ENCODE measurements at places on chromosomes 12 and 14.

- DNase-seq, result no peak
Measured at GRCh38 chr12:90870971-90871725, 83.8 kb downstream of the CCER1 start.

- no peak for DNase-seq
Measured at GRCh38 chr14:100741966-100742365, 15.3 kb downstream of the DLK1 start.

- no peak for DNase-seq
Measured at GRCh38 chr14:89408907-89409700, 7.9 kb downstream of the FOXN3 start.

GRCh38 chr12:25734529-25735180, 181.6 kb upstream of the LMNTD1 start:
- no peak for DNase-seq

DNA sequence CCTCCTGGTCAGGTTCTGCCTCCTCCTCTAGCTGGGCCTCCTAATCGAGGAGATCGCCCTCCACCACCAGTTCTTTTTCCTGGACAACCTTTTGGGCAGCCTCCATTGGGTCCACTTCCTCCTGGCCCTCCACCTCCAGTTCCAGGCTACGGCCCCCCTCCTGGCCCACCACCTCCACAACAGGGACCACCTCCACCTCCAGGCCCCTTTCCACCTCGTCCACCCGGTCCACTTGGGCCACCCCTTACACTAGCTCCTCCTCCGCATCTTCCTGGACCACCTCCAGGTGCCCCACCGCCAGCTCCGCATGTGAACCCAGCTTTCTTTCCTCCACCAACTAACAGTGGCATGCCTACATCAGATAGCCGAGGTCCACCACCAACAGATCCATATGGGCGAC, 19.3 kb downstream of the CPSF6 start:
- no peak for DNase-seq

DNA sequence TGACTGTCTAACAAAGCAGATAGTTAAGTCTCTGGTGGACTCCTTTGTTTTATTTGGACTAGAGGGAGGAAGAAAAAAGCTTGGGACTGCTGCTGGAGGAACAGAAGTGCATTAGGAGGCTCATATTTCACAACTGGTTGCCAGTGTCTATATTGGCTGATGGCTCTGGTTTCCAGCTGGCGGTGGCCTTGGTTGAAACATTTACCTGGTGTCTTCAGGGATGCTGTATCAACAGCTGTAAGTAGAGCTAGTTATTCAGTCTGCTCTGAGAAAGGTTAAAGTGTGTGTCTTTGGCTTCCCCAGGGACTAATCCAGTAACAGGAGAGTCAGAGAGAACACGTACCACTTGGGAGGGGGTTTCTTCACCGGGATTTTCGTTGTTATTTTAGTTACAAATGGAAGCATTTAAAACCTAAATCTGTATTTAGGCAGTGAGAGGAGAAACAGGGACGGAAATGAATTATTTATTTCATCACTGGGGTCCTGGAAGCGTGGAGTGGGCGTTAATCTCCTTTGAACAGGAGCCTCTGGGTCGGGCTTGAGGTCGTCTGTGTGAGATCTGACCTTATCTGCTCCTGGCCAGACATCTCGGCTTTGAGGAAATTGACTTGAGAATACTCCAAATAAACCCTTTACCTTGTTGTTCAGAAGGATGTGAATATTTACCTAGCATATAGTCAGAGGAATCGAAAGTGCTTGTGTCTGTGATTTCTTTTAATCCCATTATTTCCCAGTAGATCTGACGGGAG, 149.9 kb downstream of the NRXN3 start:
- no peak for DNase-seq

DNA sequence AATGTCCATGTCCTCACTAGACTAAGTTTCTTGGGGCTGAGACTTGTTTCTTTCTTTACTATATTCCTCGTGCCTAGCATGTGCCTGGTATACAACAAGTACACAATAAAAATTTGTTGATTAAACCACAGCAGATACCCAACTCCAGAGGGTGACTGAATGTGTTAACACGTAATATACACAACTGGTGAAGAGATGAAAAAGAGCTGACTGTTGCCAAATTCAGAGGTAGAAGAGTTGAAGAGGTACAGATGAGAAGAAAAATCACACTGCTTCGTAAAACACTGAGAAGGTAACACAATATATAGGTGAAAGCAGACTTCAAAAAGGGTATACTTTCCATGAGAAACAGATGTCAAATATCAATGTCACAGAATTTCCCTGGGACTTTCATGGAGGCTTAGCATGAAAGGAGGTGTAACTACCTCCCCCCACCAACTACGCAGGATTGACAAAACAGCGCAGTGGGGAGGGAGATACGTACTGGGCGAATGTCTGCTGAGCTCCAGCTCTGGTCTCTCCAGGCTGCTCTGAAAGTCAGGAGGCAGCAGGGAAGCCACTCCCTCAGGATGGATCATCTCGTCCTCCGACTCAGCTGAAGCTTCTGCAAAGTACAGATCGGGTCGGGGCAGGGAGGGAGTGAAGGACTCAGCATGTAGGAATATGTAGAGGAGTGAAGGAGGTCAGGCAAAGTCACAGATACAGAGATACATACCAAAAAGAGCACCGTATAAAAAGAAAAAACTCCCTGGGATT, 5.3 kb downstream of the ACIN1 start:
- no peak for DNase-seq

DNA sequence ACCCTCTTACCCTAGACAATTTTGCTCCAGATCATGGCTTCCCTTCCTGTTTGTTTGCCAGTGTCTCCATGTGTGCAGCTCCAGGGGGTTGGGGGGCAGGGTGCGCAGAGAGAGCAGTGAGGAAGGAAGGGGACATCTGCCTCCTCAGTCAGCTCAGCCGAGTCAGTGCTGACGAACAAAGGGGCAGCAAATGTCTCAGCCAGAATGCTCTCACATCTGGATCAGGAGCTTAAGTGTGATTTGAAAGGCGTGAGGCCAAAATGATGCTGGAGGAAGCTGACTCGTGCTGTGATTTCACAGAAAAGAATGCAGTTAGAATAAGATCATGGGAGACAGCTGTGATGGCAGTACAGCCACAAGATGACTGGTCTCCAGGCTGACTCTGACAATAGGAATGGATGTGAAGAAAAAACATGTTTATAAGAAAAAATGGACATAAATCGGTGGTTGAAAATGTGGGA, 27.1 kb upstream of the CDK17 start:
- DNase-seq, result no peak

DNA sequence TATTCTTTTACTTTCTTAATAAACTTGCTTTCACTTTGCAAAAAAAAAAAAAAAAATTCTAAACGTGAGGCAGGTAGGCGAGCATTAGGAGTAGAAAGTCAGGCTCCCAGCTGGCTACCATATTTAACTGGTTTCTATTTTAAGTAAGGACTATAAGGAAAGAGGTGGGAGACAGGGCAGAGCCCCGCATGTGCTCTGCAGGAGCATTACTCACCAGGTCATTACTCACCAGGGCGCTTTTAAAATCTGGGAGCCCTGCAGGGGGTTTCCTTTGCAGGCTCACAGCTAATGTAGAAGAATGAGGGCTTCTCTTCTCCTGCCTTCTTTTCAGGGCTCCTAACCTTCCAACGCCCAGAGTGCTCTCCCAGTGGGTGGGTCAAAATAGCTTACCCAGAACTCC, 14.0 kb upstream of the DPF3 start:
- no peak for DNase-seq

DNA sequence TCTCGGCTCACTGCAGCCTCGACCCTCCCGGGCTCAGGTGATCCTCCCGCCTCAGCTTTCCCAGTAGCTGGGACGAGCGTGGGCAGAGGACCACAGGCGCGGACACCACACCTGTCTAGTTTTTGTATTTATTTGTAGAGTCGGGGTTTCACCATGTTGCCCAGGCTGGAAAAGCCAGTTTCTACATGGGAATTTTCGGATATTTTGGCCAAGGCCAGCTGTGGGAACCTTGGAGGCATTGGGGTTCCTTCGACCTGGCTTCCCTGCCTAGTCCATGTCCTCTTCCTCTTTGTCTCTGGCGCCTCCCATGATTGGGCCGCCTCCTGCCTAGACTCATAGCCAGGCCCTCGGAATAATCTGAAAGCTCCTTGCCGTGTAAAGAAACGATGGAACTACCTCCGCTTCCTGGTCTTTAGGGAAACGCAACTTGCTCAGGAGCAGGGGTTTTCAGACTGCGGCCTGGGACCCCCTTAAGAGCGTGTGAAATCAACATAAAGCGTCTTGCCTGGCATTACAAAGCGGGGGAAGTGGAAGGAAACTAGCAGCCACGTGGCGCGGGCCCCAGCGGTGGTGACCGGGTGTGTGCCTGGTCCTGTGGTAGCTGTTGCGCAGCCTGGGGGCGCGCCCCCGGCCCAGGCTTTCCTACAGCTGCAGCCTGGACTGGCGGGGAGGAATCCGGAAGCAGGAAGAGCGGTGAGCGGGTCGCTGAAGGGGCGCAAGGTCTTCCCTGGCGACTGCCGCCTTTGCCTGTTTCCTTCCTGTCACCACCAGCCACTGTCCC, 1.4 kb upstream of the HSP90AA1 start:
- DNase-seq, result peak; percentile 66

GRCh38 chr12:112967306-112967705, 11.0 kb upstream of the OAS2 start:
- no peak for DNase-seq

DNA sequence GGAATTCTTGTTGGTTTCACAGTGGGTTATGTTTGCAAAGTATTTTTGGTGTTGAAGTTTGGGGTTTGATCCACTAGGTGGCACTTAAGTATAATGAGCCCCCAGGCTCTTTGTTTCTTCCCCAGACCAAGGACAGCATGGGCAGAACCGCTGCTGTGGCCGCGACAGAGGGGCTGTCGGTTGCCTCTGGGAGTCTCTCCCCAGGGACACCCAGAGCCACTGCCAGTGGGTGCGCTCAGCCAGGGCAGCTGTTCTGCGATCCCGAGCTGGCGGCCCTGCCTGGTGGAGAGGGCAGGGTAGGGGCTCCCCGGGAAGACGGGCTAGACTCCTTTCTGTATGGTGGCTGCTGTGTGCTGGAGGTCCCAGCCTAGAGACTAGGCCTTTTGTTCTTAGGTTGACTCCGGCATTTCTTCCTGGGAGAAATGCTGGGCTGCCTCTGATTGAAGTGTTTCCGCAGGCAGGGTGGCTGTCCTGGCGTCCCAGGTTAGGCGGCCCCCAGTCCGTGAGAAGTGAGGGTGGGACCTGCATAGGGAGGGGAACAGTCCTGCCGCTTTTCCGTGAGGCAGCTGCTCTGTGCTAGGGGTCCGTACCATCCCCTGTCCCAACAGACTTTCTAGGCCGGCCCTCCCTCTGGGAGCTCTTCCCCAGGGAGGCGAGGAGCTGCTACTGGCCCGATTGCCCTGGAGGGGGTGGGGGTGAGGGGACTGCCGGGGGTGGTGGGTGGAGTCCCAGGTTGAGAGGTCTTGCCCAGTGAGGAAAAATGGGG, 253.1 kb upstream of the PELI2 start:
- no peak for DNase-seq

GRCh38 chr12:52636189-52636588, 15.8 kb downstream of the KRT2 start:
- DNase-seq, result no peak

DNA sequence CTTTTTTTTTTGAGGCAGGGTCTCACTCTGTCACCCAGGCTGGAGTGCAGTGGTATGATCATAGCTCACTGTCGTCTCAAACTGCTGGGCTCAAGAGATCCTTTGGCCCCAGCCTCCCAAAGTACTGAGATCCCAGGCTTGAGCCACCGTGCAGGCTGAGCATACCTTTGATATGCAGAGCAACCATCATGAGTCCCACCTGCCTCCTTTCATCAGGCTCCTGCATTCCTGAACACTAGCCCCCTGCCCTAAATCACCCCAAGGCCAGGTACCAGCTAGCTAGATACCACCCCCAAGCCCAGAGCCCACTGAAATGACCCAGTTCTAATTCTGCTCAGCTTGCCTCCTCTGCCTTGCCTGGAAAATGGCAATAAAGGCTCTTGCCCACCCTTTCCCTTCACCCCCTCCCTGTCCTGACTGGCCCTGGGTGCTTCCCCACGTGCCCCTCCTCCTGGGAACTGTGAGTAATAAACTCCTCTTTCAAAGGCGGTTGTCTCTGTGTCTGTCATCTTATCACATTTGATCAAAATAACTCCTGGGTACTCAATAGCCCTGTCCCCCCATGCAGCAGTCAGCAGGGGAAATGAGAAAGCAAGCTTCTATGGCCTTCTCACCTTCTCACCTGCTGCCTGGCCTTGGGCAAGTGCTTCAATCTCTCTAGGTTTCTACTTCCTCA, 6.4 kb upstream of the BRF1 start:
- no peak for DNase-seq

GRCh38 chr14:104843006-104843405, 22.1 kb upstream of the CEP170B start:
- no peak for DNase-seq

- no peak for DNase-seq
Measured at GRCh38 chr12:14782756-14783155, 20.5 kb downstream of the WBP11 start.

GRCh38 chr12:119151445-119152026, 27.2 kb upstream of the HSPB8 start:
- no peak for DNase-seq

GRCh38 chr14:55799508-55800095, 219.6 kb downstream of the KTN1 start:
- DNase-seq, result no peak

DNA sequence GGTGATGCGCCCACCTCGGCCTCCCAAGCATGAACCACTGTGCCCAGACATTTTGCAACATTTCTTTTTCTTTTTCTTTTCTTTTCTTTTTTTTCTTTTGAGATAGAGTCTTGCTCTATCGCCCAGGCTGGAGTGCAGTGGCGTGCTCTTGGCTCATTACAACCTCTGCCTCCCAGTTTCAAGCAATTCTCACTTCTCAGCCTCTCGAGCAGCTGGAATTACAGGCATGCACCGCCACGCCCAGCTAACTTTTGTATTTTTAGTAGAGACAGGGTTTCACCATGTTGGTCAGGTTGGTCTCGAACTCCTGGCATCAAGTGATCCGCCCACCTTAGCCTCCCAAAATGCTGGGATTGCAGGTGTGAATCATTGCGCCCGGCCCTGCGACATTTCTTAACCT, 7.6 kb upstream of the CDC42BPB start:
- DNase-seq, result no peak

- DNase-seq, result no peak
Measured at GRCh38 chr14:90788031-90788430, 28.2 kb downstream of the TTC7B start.

GRCh38 chr12:6542209-6543009, 8.1 kb downstream of the GAPDH start:
- DNase-seq, result no peak

GRCh38 chr14:91231446-91231845, 13.1 kb downstream of the GPR68 start:
- DNase-seq, result no peak

GRCh38 chr14:73462048-73462715, 3.8 kb upstream of the NUMB start:
- no peak for DNase-seq

DNA sequence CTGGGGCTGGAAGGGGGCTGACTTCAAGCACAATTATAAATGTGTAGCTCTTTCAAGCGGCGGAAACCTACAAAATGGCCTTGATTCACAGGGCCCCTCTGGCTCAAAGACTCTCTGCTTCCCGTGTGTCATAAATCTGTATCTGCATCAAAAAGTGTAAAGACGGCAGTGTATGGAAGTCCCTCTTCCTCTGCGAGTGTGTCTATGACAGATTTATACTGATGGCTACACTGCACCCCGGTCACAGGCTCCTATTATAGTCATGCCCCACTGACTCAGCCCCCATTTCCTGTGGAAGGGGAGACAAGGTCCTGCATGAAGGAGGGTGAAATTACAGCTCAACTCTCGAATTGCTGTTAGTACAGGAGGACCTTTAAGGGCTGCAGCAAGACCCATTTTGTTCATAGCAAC, 68.6 kb downstream of the HMGA2 start:
- no peak for DNase-seq

- DNase-seq, result no peak
Measured at GRCh38 chr12:38374751-38375150, 58.2 kb downstream of the ALG10B start.

All from stimulated activated CD4-positive, alpha-beta T cell treated with anti-CD3 and anti-CD28 coated beads, Interleukin-4, amount 100 ng/mL, for 1 hour (primary cell).